Activated T-helper 17 cell treated with anti-CD3 and anti-CD28 coated beads, Interleukin-2, amount 50 U/mL, for 72 hours (primary cell): ENCODE measurements at places on chromosomes 1 and 21. TPM values are rescaled to one million over a fixed set of nuclear protein-coding genes. Genes with fewer than 3 reads are reported as not detected.

GRCh38 chr1:45615885-45616284 is 8.0 kb downstream of the CCDC17 start:
- no peak for ATAC-seq

The EBNA1BP2 gene
- 52.0 TPM for total RNA-seq

The RHCE gene
- total RNA-seq = 1.3 TPM

The NOL9 gene
- 33.2 TPM for total RNA-seq

The SYCP1 gene
- total RNA-seq = not detected

The C1orf210 gene
- total RNA-seq = not detected
